ENCODE measurements at places on chromosomes 1 and 21.

DNA sequence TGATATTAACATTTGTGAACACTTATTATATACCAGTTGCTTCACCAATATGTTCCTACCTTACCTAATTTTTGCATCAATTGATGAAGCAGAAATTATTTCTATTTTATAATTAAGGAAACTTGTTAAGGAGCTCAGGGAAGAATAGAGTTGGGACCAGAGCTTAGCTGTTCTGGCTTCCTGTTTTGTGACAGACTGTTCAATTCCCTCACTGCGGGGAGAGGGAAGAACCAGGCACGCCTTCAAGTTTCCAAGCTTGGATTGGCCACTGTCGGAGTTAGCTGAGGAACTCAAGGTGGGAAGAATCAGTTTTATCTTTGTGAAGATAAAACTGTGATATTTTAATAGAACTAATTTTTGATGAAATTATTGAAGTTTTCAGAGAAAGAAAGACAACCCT is 142.3 kb upstream of the LMO4 start:
- no peak for DNase-seq

DNA sequence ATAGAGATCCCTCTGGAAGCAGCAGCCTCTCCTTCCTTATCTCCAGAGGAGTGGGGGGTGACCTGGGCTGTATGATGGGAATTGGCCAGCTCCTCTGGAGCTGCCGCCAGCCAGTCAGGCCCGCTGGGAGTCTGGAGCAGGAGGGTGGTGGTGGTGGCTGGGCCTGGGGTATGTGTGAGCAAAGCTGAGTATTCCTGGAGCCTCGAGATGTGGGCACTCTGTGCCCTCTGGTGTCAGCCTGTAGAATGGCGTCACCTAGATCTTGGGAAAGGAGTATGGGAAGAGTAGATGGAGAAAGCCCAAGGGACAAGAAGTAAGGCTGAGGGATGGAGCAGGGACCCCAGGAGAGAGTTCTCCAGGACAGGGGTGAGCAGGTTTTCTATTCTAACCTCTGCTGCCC is 16.0 kb downstream of the VANGL2 start:
- no peak for DNase-seq

DNA sequence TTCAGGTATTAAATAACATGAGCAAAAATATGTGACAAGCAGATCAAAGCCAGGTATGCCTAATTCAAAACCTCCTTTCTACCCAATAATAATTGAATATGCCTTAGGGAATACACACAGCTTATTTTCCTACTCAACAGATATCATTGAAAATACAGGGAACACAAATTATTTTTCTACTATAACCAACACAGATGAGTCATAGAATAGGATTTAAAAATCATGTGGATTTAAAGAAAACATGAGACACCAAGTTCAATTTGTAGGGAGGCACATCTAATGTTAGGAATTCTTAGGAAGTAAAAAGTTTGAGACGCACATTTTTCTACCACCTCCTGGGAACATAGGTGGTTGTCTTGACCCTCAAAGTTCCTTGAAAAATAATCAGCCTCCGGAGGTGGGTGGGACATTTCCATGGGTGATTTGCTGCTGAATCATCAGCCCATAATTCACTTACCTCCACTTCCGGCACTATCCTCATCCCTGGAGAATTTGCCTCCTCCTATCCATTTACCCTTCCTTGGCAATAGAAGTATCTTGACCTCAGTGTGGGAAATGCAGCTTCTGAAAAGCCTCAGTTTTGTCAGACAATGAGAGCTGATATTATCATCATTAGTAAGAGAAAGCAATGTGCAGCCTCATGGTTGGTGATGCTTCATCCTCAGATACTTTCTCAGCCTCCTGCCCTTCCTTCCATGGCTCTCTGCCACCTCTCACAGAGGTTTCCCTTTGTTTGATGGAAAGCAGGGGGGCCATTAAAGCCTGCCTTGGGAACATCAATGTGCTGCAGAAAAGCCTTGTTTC is 33.5 kb upstream of the RGS4 start:
- no peak for DNase-seq

GRCh38 chr1:22884806-22885530 is 87.7 kb downstream of the LACTBL1 start:
- DNase-seq: no peak

- DNase-seq: no peak
Measured at GRCh38 chr1:178263341-178263740, 169.4 kb downstream of the RASAL2 start.

DNA sequence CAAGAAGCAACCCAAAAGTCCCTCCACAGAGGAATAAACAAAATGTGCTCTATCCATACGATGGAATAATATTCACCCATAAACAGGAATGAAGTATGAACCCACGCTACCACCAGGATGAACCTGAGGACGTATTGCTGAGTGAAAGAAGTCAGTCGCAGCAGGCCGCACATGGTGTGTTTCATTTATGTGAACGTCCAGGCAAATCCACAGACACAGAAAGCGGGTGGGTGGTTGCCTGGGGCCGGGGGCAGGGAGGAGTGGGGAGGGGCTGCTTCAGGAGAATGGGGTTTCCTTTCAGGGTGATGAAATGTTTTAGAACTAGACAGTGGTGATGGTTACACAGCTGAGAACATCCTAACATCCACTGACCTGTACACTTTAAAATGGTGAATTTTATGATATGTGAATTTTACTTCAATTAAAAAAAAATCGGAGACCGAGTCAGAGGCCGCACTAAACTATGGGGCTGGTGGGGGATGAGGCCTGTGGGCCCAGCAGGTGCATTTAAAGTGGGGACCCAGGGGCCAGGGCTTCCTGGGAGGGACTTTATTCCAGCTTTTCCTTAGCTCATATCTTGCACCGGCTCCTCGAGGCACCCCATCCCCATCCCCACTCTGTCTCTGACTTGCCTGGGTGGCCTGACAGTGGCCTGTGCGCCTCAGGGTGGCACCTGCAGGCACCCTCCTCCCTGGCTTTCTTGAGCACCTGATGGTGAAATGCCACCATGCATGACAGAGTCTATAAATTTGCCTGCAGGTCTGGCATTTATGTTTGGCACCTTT is 392.6 kb upstream of the VAMP3 start:
- DNase-seq: no peak

- no peak for DNase-seq
Measured at GRCh38 chr21:29236201-29236600, 62.5 kb upstream of the BACH1 start.

DNA sequence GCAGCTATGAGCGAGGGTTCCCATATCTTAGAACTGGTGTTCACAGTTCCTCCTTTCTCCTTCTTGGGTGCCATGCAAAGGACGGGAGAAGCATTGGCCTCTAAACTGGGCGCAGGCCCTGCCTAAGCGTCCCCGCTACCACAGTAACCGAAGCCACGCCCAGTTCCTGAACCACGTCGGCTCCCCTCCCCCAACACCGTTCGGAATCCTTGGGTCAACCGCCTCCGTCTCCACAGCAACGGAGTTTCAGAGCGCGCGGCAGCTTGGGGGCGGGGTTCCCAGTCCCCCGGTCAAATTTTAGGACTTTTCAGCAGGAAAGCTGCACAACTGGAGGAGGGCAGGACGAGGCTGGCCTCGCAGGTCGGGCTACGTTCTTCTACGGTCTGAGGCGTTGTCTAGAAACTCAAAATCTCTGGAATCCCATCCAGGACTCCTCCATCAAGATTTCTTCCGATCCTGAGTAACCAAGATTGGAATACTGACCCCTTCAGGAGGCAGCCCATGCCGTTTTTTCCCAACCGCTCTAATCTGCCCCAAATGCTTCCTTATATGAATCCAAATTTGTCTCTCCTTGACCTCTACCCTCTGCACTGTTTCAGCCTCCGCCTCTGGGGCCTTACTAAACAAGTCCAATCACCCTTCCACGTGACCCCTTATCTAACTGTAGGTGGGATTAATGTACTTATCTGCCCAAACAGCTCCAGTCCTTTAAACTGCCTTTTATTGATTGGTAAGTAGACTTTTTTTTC is at the start of gene SPAG17:
SPAG17 (minus strand) TSS at position 145 of the 749 bp plus-strand sequence; CDS start at position 74, 71 bp downstream.
- DNase-seq: peak; percentile 60

DNA sequence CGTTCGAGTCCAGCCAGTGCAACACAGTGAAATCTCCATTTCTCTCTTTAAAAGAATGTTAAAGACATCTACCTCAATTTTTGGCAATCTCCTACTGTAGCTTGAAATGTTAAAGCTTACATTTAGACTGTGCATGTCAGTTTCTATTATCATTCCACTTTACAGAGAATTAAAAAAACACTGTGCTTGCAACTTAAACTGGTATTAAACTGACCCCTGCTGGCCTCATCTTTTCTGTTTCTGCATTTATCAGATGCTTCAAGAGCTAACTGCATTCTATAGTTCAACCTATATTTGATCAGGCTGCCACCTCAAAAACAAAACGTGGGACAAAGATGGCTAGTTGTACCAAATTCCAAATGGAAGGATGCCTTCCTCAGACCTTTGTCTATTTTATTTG is 226.5 kb downstream of the SMYD3 start:
- no peak for DNase-seq

DNA sequence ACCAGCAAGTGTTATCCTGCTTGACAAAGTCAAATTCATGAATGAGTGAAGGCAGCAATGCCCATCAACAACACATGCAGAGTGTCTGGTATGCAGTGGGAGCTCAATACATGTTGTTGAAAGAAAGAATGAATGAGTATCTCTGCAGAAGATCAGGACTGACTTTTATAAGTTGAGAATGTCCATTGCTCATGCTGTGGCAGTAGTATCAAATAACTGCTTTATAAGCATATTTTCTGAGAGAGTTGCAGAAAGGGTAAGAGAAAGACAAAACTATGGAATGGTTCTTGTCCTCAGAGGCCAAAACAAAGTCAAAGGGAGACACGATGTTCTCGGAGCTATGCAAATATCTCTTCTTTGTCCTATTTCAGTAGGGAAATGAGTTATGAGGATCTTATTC is 288.7 kb downstream of the LMX1A start:
- DNase-seq: no peak

- peak; percentile 74 for DNase-seq
Measured at GRCh38 chr1:204493145-204493983, 1.2 kb downstream of the PIK3C2B start.

DNA sequence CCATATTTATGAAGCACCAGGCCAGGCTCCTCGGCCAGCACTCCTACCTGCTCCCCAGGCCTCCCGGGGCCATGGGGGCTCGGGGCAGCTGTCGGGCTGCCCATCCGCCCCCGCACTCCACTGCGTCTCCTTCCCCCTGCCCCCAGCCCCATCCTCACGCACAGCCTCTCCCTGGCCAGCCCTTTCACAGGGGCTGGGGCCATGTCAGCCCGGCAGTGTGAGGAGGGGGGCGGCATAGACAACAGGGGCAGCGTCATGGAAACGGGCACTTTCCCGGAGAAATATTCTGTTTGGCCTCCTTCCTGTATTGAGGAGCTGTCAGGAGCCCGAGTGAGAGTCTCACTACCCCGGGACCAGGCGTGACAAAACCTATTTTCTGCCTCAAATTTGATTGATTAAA is 87.3 kb downstream of the CASZ1 start:
- no peak for DNase-seq

- DNase-seq: no peak
Measured at GRCh38 chr1:64236541-64236954, 33.1 kb downstream of the UBE2U start.

GRCh38 chr21:43278359-43278758 is 109.6 kb downstream of the CRYAA start:
- peak; percentile 13 for DNase-seq

GRCh38 chr1:71461416-71461815 is 380.6 kb upstream of the ZRANB2 start:
- no peak for DNase-seq

GRCh38 chr1:83900524-83900923 is 98.4 kb downstream of the TTLL7 start:
- DNase-seq: no peak

GRCh38 chr1:83958704-83959103 is 40.2 kb downstream of the TTLL7 start:
- DNase-seq: no peak

- DNase-seq: peak; percentile 33
Measured at GRCh38 chr1:59880735-59881134, 45.8 kb downstream of the CYP2J2 start.

- no peak for DNase-seq
Measured at GRCh38 chr1:19167140-19167539, 42.9 kb downstream of the UBR4 start.

GRCh38 chr1:153881751-153882150 is 41.0 kb downstream of the GATAD2B start:
- DNase-seq: no peak

- no peak for DNase-seq
Measured at GRCh38 chr1:206790502-206791250, 18.4 kb upstream of the IL10 start.

- no peak for DNase-seq
Measured at GRCh38 chr1:43622471-43622870, 27.5 kb upstream of the KDM4A start.

GRCh38 chr1:109598655-109599054 is 20.8 kb downstream of the GNAT2 start:
- DNase-seq: no peak

GRCh38 chr1:183720028-183720427 is 66.9 kb upstream of the APOBEC4 start:
- no peak for DNase-seq

- no peak for DNase-seq
Measured at GRCh38 chr1:206882555-206882954, 14.7 kb upstream of the IL24 start.

- no peak for DNase-seq
Measured at GRCh38 chr1:6044481-6045109, 1.1 kb upstream of the KCNAB2 start.

DNA sequence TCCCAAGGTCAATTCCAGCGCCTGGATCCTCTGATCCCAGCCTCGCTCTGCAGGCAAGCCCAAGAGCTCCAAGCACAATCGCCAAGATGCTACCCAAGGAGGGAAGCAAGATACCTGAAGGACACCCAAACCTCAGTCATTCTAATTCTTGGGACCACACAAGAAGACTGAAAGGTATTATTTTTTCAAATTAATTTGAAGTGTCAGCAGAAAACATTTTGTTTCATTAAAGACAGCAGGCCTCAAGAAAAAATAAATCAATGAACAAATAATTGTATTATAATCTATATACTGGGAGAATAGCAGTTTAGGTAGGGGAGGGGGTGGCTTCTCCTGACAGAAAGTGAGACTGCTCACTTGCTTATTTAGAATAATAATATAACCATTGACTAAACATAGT is 347.8 kb downstream of the HHAT start:
- no peak for DNase-seq

DNA sequence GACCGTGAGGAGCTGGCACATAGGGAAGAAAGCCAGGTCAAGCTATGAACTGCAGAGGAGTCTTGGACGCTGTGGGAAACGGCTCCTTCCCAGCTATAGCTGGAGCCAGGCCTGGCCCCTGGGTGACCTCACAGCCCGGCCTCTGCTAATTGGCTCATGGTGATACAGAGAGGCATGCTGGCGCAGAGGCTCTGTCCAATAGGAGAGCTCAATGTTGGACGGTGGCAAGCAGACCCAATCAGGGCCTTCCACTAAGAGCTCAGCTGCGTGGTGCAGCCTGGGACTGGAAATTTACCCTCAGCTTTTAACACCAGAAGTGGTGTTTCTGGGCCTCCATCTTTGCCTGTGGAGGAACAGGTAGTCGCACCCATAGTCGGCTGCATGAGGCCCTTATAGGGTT is 64.4 kb upstream of the GRHL3 start:
- no peak for DNase-seq

Measured in left ventricle myocardium inferior (tissue), 1 donor.